Dermis blood vessel endothelial cell (primary cell): ENCODE measurements at places on chromosomes 6 and 20. TPM values are rescaled to one million over a fixed set of nuclear protein-coding genes. Genes with fewer than 3 reads are reported as not detected.

DNA sequence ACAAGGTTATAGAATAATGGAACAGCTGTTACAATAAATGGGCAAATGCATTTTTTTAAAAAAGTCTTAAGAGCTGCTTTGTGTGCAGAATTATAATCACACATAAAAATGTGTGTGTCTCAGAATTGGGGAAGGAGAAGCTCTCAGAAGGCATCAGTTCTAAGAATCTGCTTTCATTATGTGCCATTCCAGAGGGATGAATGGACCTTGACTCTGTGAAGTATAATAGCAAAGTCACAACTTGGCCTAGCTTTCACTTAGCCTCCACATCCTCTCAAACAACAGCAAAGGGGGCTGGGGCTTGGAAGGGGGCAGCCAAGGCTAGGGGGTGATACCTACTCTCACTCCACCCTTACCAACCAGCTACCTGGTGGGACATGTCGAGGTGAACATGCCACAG lies 265.0 kb downstream of the CDC5L start:
- DNase-seq, result no peak

DNA sequence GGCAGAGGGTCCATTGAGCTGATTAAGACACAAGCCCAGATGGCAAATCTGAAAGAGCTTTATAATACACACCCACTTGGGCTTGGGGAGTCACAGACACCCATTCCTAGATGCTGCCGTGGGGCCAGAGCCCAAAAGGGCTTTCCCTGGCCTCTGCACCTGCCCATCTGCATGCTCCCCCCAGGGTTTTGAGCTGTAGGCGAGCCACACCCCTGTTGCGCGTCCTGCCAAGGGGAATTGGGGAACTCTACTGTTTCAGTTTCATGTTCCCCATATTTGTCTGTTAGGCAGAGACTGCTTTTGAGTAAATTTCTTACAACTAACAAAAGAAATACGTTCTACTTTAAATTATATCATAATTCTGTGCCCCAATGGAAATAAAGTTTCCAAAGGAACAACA lies 52.9 kb upstream of the FNDC1 start:
- DNase-seq, result no peak

- peak; percentile 84 for DNase-seq
These were observed 160.1 kb downstream of the C6orf58 start for GRCh38 chr6:127737009-127737486.

GRCh38 chr6:122649701-122650100 lies 39.5 kb downstream of the PKIB start:
- DNase-seq, result no peak

DNA sequence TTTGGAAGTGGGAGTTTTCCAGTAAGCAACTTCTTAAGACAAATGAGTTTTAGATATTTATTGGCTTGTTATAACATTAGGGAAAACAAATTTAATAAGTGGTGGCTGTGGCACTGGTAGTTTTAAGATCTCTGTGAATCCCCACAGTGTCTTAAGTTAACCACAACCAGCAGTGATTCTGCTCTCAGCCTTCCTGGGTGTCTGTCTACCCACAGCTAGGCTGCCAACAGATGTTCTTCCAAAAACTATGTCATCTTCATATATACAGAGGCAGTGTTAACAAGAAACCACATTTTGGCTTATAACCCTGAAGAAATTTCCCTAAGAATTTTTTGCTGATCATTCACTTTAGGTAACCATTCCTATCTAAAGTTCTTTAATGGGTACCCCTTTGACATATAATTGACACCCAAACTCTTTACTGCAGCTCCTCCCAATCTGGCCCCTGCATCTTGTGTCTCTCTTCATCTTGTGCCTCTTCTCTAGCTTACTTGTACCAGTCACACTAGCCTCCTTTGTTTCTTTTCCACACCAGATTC lies 52.7 kb downstream of the TOP1 start:
- DNase-seq, result no peak

GRCh38 chr20:41654292-41654691 lies 36.1 kb upstream of the CHD6 start:
- DNase-seq, result no peak

DNA sequence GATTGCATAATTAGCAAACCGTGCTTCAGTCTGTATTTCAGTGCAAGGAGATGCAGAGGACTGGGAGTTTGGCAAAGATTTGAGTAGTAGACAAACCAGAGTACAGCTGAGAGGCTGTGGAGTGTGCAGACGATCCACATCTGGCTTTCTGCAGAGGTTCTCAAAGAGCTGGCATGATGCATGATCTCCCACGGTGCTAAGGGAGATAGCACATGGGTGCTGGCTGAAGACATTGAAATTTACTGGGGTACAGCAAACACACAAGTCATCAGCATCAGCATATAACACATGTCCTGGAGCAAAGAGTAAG lies 79.0 kb upstream of the FAM184A start:
- DNase-seq, result no peak

DNA sequence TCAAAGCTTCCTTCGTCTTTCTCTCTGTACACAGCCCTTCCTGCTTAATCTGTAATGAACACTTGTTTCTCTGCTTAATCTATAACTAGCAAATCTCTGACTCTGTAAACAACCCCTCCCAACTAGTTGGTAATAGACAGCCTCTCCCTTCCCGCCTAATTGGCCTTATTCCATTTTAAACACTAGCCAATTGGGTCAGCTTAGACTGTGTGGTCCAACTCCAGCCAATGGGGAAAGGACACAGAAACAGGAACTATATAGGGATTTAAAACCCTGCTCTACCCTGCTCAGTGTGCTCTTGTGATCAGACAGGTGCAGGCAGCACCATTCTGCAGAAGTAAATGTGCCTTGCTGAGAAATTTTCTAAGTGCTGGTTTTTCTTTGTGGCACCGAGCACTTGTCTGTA lies 18.5 kb downstream of the CHD6 start:
- no peak for DNase-seq

The HLA-DQB1 gene
- not detected in 2 replicates for total RNA-seq

The BTN1A1 gene
- not detected in 2 replicates for total RNA-seq

The IMPG1 gene
- not detected in 2 replicates for total RNA-seq

The CRIP3 gene
- 0.34 TPM in 1 of 2 replicates, not detected in the other for total RNA-seq

The SYCP2 gene
- 1.7 and 3.1 TPM in 2 replicates for total RNA-seq

The LPIN3 gene
- total RNA-seq, result 1.0 and 1.5 TPM in 2 replicates
